Heart right ventricle (tissue), 16 donors: ENCODE measurements at places on chromosomes 4 and X. TPM values are rescaled to one million over a fixed set of nuclear protein-coding genes. Genes with fewer than 3 reads are reported as not detected.

MAP3K15 gene
- not detected for total RNA-seq

MAGED4 gene
- total RNA-seq: 1.0 TPM

CLIC2 gene
- total RNA-seq: 10.6 TPM

AR gene
- total RNA-seq: 18.4 TPM

SUPT20HL2 gene
- total RNA-seq: not detected

SAGE1 gene
- total RNA-seq: not detected

MSANTD1 gene
- 0.30 TPM for total RNA-seq

FREM3 gene
- total RNA-seq: 0.25 TPM

MAGEB4 gene
- total RNA-seq: not detected

GABRG1 gene
- total RNA-seq: not detected

TRIM60 gene
- not detected for total RNA-seq

AKAP14 gene
- not detected for total RNA-seq

CFAP47 gene
- not detected for total RNA-seq

PDLIM3 gene
- total RNA-seq: 118 TPM

LIAS gene
- 25.7 TPM for total RNA-seq

CNGA1 gene
- total RNA-seq: not detected

ASMT gene
- total RNA-seq: not detected

MAGEA1 gene
- total RNA-seq: not detected

TMEM31 gene
- not detected for total RNA-seq

CFAP299 gene
- not detected for total RNA-seq

MSX1 gene
- total RNA-seq: 3.9 TPM

F11 gene
- 0.16 TPM for total RNA-seq

RRH gene
- not detected for total RNA-seq

PRKG2 gene
- not detected for total RNA-seq

PCYT1B gene
- 0.34 TPM for total RNA-seq

CPZ gene
- total RNA-seq: 0.37 TPM

TLR10 gene
- 0.06 TPM for total RNA-seq

PRDM5 gene
- total RNA-seq: 6.4 TPM

CDX4 gene
- not detected for total RNA-seq

ZNF732 gene
- total RNA-seq: not detected
